Endothelial cell of umbilical vein (primary cell): ENCODE measurements at places on chromosomes 4 and X. TPM values are rescaled to one million over a fixed set of nuclear protein-coding genes. Genes with fewer than 3 reads are reported as not detected.

Gene TLR2
- total RNA-seq = 0.21 and 1.4 TPM in 2 replicates

Gene PARM1
- total RNA-seq = not detected in 2 replicates

Gene CHM
- 17.6 and 18.4 TPM in 2 replicates for total RNA-seq

Gene GRIA3
- not detected in 2 replicates for total RNA-seq

Gene FGG
- not detected in 2 replicates for total RNA-seq

Gene HAUS7
- total RNA-seq = 30.6 and 46.4 TPM in 2 replicates

Gene COL25A1
- 3.5 and 3.9 TPM in 2 replicates for total RNA-seq

Gene ATP2B3
- total RNA-seq = 0.07 and 0.16 TPM in 2 replicates

Gene GYPE
- not detected in 2 replicates for total RNA-seq

Gene NMU
- total RNA-seq = 3.7 TPM in 1 of 2 replicates, not detected in the other

Gene MAGEA2B
- total RNA-seq = not detected in 2 replicates

Gene GABRB1
- not detected in 2 replicates for total RNA-seq

Gene CLCN5
- 12.9 TPM in 2 replicates for total RNA-seq

Gene PNMA6A
- total RNA-seq = 1.3 and 1.8 TPM in 2 replicates

Gene GLOD5
- total RNA-seq = not detected in 2 replicates

Gene PPBP
- not detected in 2 replicates for total RNA-seq

Gene FAT1
- total RNA-seq = 8.6 and 9.2 TPM in 2 replicates

Gene MAGEB3
- not detected in 2 replicates for total RNA-seq

Gene GIMD1
- total RNA-seq = not detected in 2 replicates

Gene GAGE13
- total RNA-seq = not detected in 2 replicates

Gene PCYT1B
- total RNA-seq = 0.90 and 1.3 TPM in 2 replicates

Gene POF1B
- 0.20 TPM in 1 of 2 replicates, not detected in the other for total RNA-seq

Gene VEGFD
- 0.64 and 0.67 TPM in 2 replicates for total RNA-seq

Gene LDB2
- 80.9 and 127 TPM in 2 replicates for total RNA-seq

Gene ZNF630
- total RNA-seq = 1.5 and 1.6 TPM in 2 replicates

Gene FGFBP2
- total RNA-seq = not detected in 2 replicates

Gene MTMR8
- 0.75 and 1.1 TPM in 2 replicates for total RNA-seq

Gene POU3F4
- total RNA-seq = not detected in 2 replicates

Gene SHROOM4
- 57.5 and 58.7 TPM in 2 replicates for total RNA-seq

Gene CT47B1
- total RNA-seq = not detected in 2 replicates

Gene SSX2B
- not detected in 2 replicates for total RNA-seq

Gene F9
- not detected in 2 replicates for total RNA-seq

Gene SPATA4
- not detected in 2 replicates for total RNA-seq

Gene INPP4B
- total RNA-seq = 2.8 and 3.1 TPM in 2 replicates

Gene EDA2R
- total RNA-seq = 0.39 and 1.9 TPM in 2 replicates

Gene DDIT4L
- 1.4 and 2.0 TPM in 2 replicates for total RNA-seq

Gene CORIN
- total RNA-seq = 0.40 TPM in 1 of 2 replicates, not detected in the other

Gene SPANXN4
- not detected in 2 replicates for total RNA-seq

Gene MAP7D2
- 0.15 and 0.18 TPM in 2 replicates for total RNA-seq

Gene FGA
- not detected in 2 replicates for total RNA-seq

Gene SSX1
- not detected in 2 replicates for total RNA-seq

Gene KDR
- 139 and 145 TPM in 2 replicates for total RNA-seq

Gene ENAM
- 0.05 TPM in 1 of 2 replicates, not detected in the other for total RNA-seq

Gene FOXR2
- total RNA-seq = not detected in 2 replicates

Gene CLIC2
- total RNA-seq = 0.25 and 0.73 TPM in 2 replicates

Gene NUDT11
- 3.7 and 3.9 TPM in 2 replicates for total RNA-seq

Gene PDE5A
- total RNA-seq = 2.3 and 3.2 TPM in 2 replicates

Gene GLRA2
- not detected in 2 replicates for total RNA-seq

Gene TECRL
- not detected in 2 replicates for total RNA-seq

Gene PYURF
- 79.7 and 81.8 TPM in 2 replicates for total RNA-seq

Gene S100G
- total RNA-seq = not detected in 2 replicates

Gene MPP1
- 27.0 and 32.3 TPM in 2 replicates for total RNA-seq

Gene UBQLN2
- 22.8 and 25.3 TPM in 2 replicates for total RNA-seq

Gene ODAPH
- total RNA-seq = not detected in 2 replicates

Gene MAGEA1
- total RNA-seq = not detected in 2 replicates
